Activated T-cell treated with anti-CD3 and anti-CD28 coated beads, Interleukin-2, amount 50 U/mL, for 72 hours (primary cell): ENCODE measurements at places on chromosomes 7 and 10. TPM values are rescaled to one million over a fixed set of nuclear protein-coding genes. Genes with fewer than 3 reads are reported as not detected.

GRCh38 chr7:96174812-96175211 is 147.1 kb downstream of the SLC25A13 start:
- no peak overlapping the region for H3K4me3 ChIP-seq
- H3K27ac ChIP-seq, result no peak overlapping the region
- H3K27me3 ChIP-seq, result no peaks in the 10 kb centered on the region
- H3K4me1 ChIP-seq, result no peaks in the 10 kb centered on the region
- no peak for DNase-seq

GRCh38 chr10:123404357-123404756 is 250.2 kb downstream of the BUB3 start:
- DNase-seq, result no peak
- H3K27me3 ChIP-seq, result peaks cover 5% of the 10 kb centered on the region
- peaks cover 6% of the 10 kb centered on the region for H3K36me3 ChIP-seq
- no peak overlapping the region for H3K27ac ChIP-seq
- H3K4me3 ChIP-seq, result no peak overlapping the region

DNA sequence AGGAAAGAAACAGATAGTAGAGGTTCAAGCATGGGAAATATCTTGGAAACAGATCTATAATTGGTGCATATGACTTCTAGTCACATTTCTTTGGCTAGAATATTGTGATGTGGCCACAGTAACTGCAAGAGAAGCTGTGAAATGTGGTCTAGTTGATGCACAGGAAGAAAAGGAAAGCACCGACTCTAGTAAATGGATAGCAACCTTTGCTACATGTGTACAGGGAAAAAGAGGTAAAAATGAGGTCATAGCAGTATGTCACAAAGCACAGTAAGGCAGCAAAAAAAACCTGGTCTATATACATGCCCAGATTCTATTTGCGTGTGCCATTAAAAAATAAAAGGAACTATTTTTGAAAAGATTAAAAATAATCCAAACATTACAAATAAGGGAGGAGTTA is 102.6 kb upstream of the LRRN3 start:
- peaks cover 1% of the 10 kb centered on the region for H3K36me3 ChIP-seq
- no peaks in the 10 kb centered on the region for H3K27me3 ChIP-seq
- no peak overlapping the region for H3K27ac ChIP-seq
- H3K4me1 ChIP-seq, result peaks cover 29% of the 10 kb centered on the region
- no peak for DNase-seq

- DNase-seq, result no peak
- no peak overlapping the region for H3K4me3 ChIP-seq
- H3K36me3 ChIP-seq, result no peaks in the 10 kb centered on the region
- no peaks in the 10 kb centered on the region for H3K27me3 ChIP-seq
Observed at GRCh38 chr10:66723608-66724400, 202.0 kb upstream of the LRRTM3 start.

DNA sequence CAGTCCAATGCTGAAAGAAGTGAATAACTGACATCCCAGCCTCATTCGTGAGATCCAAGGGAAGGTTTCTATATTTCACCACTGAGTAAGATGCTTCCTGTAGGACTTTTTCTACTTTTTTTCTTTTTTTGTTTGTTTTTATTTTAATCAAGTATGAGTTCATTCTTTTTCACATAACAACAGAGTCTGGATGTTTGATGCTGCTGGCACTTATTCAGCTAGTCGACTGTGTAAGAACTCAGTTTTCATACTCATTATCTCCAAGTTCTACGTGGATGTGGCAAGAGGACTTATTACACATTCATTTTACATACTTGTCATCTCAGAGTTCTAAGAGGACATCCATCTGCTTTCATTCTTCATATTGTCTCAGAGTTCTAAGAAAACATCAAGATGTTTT is 86.9 kb downstream of the CPXM2 start:
- H3K4me3 ChIP-seq, result no peak overlapping the region
- H3K27ac ChIP-seq, result no peak overlapping the region
- no peaks in the 10 kb centered on the region for H3K4me1 ChIP-seq
- no peak for DNase-seq
- peaks cover 59% of the 10 kb centered on the region for H3K27me3 ChIP-seq

GRCh38 chr7:50463035-50463434 is 12.9 kb upstream of the FIGNL1 start:
- no peaks in the 10 kb centered on the region for H3K27me3 ChIP-seq
- no peak overlapping the region for H3K4me3 ChIP-seq
- no peaks in the 10 kb centered on the region for H3K36me3 ChIP-seq
- peaks cover 9% of the 10 kb centered on the region for H3K4me1 ChIP-seq

DNA sequence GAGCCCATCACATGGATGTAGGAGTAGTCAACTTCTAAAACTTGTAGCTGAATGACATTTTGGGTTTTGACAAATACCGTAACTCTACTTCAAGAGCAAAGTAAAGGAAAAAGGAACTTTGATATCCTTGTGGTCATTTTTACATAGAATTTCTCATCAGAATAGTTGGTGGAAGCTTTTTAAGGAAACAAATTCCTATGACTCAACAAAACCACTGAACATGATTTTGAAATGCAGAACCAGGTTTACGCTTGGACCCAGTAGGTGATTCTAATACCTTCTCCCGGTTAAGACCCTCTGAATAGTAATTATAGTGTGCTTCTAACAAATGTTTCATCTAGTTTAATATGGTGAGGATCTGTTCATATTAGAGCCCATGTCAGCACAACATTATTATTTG is 307.8 kb downstream of the GPR37 start:
- no peak overlapping the region for H3K4me3 ChIP-seq
- no peaks in the 10 kb centered on the region for H3K36me3 ChIP-seq
- H3K27me3 ChIP-seq, result no peaks in the 10 kb centered on the region

- H3K4me3 ChIP-seq, result no peak overlapping the region
- no peak for DNase-seq
- peaks cover 7% of the 10 kb centered on the region for H3K27me3 ChIP-seq
- H3K36me3 ChIP-seq, result peaks cover 1% of the 10 kb centered on the region
- H3K27ac ChIP-seq, result no peak overlapping the region
- peaks cover 8% of the 10 kb centered on the region for H3K4me1 ChIP-seq
Observed at GRCh38 chr10:4254101-4254994, 469.3 kb upstream of the KLF6 start.

GRCh38 chr10:21452203-21452602 is 73.3 kb downstream of the SKIDA1 start:
- H3K36me3 ChIP-seq, result no peaks in the 10 kb centered on the region
- DNase-seq, result no peak
- no peaks in the 10 kb centered on the region for H3K4me1 ChIP-seq
- H3K4me3 ChIP-seq, result no peak overlapping the region
- peaks cover 7% of the 10 kb centered on the region for H3K27me3 ChIP-seq
- H3K27ac ChIP-seq, result no peak overlapping the region

DNA sequence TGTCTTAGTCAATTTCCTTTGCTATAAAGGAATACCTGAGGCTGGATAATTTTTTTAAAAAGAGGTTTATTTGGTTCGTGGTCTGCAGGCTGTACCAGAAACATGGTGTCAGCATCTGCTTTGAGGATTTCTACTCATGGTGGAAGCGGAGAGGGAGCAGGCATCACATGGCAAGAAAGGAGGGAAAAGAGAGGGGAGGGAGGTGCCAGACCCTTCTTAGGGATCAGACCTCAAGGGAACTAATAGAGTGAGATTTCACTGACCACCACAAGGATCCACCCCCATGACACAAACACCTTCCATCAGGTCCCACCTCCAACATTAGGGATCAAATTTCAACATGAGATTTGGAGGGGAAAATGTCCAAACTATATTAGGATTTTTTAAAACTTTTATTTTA is 27.0 kb upstream of the AKR1B10 start:
- H3K27me3 ChIP-seq, result peaks cover 12% of the 10 kb centered on the region
- no peaks in the 10 kb centered on the region for H3K4me1 ChIP-seq
- no peaks in the 10 kb centered on the region for H3K36me3 ChIP-seq
- H3K4me3 ChIP-seq, result no peak overlapping the region
- no peak for DNase-seq
- no peak overlapping the region for H3K27ac ChIP-seq

COL26A1 gene
- not detected for total RNA-seq

SLC18A3 gene
- not detected for total RNA-seq

PRPS1L1 gene
- not detected for total RNA-seq

LLCFC1 gene
- not detected for total RNA-seq
